ENCODE measurements at places on chromosomes 3 and 15.

DNA sequence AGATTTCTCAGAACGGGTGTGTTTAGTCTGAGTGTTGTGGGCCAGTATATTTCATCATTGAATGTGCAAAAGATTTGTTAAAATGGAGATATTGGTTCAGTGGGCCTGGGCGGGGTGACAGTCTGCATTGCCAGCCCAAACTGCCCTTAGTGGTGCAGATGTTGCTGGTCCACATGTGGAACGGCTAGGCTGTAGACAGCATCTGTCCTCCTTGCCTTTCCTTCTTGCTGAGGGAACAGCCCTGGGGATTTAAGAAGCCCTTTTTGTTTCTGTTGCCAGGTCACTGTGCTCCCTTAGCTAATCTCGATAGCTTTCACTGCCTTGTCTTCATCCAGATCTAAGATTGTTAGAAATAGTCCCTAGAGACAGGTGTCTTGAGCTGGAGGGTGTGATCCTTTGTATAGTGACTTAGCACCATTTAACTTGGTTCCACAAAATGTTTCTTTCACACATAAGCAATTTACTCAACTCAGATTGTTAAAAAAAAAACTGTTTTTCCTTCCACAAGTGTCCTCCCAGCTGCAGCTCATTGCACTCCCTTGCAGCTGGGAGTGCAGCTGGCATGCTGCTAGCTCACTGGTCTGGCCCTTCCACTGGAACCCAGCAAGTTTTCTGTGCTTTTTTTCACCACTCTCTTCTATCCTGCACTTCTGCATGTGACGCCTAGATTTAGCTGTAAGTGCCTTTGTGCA is 37.5 kb downstream of the GAP43 start:
- no peak for DNase-seq

DNA sequence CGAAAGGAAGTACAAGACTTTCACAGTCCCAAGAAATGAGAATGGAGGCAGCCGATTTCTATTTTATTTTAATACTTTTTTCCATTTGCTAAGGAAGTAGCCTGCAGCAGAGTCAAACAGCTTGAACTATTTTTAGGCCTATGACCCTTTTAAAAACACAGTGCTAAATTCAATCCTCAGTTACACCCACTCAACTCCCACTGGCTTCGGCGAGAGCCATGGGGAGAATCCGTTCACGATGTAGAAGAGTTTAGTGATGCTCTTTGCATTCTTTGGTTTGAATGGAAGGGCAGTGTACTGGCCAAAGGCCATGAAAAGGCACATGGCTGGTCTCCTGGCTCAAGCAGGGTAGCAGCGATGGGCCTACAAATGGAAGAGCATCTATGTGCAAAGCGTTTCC is 343.5 kb downstream of the FOXP1 start:
- no peak for DNase-seq

GRCh38 chr3:135311699-135312098 is 516.6 kb downstream of the EPHB1 start:
- no peak for DNase-seq

GRCh38 chr15:71312194-71312708 is 197.0 kb downstream of the THSD4 start:
- no peak for DNase-seq

DNA sequence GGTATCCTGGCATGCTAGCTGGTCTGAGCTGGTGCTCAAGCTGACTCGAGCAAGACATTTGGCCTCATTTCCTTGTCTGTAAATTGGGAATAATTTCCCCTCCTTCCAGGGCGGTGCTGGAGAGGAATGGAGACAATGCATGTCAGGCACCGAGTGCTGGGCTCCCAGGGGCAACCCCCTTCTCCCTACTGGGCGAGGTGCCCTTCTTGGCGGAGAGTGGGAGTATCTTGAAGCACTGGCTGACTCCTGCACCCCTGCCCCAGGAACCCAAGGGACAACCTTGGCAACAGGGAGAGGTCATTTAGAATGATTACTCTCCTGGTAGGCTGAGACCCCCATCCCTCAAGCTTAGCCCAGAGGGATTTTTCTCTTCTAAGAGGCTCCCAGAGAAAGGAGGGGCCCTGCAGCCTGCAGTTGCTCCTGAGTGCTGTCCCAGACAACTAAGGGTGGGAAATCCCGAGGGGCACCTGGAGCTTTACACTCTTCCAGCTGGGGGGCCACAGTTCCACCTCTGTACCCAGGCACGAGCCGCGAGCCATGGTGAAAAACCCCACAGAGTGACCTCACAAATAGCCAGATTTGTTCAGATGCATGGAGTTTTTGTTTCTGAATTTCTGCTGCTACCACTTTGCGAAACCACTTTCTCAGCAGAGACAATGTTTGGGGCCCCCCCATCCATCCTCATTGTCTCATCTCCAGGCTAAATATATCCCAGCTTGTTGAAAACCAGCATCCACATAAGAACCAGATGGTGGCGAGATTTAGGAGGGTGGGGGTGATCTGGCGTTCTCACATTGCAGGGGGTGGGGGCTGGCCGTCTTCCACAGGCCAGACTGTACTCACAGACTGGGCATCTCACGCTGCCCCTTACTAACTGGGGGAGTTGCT is 44.8 kb downstream of the ABTB1 start:
- DNase-seq = no peak

- no peak for DNase-seq
These were observed 73.0 kb downstream of the FAM43A start for GRCh38 chr3:194758716-194759115.

DNA sequence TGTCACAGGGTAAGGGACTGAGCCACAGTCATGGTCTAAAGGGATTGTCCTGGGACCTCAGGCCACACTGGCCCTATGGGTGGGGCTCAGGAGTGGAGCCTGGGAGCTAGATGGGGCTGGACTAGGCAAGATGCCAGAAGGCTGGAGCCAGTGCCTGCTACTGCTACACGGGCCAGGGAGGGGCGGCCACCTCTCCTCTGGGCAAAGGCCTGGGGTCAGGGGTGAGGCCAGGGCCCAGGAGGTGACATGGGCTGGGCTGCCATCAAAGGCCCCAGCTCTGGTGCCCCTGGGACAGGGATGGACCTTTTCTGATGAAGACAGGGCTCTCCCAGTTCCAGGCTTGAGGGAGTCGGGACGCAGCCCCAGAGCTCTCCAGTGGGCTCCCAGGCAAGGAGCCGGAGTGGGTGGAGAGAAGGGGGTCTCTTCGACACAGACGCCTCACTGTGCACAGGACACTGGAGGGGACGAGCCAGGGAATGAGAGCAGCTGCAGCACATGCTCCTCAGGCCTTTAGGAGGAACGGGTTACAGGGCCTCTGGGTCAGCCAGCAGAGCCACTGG is 62.1 kb upstream of the IQSEC1 start:
- no peak for DNase-seq

GRCh38 chr15:66240240-66240794 is 13.2 kb downstream of the MEGF11 start:
- DNase-seq = no peak

DNA sequence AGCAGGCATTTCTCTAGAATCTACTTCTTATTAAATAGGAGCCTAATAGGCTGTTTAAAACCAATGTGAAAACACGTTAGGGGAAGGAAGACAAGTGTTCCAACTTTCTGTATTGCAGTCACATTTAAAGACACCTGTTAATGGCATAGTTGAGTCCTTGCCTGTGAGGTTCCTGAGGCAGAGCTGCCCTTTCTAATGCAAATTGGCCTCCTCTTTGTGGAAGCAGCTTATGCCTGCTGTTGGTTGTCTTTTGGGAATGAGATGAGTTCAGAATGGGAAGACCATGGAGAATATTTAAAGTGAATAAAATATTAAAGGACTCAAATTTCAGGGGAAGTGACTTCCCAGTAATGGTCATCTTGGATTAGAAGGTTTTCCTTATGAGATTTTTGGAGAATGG is 51.2 kb downstream of the NEK11 start:
- no peak for DNase-seq

DNA sequence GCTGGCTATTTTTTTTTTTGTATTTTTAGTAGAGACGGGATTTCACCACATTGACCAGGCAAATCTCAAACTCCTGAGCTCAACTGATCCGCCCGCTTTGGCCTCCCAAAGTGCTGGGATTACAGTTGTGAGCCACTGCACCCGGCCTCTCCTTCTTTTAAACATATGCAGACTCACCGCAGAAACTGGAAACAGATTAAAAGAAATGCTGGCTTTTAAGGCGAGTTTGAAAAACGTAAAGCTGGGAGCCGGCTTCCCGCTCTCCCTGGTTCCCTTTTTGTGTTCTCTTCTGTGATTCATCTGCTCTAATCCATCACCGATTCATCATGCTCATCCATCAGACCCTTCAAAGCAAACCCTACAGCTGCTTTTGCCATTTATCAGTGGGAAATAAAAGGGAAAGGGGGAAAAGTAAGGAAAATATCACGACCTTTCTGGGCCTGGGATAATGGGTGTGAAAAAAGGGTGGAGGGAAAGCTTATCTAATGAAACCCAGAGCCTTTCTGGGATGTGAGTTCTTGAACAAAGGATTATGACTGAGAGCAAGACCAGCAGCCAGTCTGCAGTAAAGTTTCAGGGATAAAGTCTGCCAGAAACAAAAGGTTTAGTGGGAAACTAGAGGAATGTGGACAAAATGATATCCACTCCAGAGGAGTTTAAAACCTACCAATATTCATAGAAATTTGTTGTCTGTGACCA is 92.3 kb upstream of the LRIG1 start:
- no peak for DNase-seq

GRCh38 chr3:112042842-112043280 is 8.3 kb downstream of the TMPRSS7 start:
- DNase-seq = no peak

GRCh38 chr3:106380232-106380631 is 511.4 kb upstream of the CBLB start:
- no peak for DNase-seq

DNA sequence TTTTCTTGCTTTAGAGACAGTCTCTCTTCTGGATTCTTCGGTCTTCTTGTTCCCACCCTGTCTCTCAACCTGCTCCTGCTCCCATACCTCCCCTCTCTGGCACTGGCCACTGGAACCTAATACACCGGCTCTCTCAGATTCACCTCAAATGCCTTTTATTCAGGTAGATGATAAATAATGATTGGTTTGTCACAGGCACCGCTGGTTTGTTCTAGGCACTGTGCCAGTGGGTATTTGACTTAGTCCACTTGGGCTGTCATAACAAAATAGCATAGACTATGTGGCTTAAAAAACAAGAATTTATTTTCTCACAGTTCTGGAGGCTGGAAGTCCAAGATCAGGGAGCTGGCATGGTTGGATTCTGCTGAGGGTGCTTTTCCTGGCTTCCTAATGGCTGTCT is 278.2 kb upstream of the STT3B start:
- DNase-seq = no peak

DNA sequence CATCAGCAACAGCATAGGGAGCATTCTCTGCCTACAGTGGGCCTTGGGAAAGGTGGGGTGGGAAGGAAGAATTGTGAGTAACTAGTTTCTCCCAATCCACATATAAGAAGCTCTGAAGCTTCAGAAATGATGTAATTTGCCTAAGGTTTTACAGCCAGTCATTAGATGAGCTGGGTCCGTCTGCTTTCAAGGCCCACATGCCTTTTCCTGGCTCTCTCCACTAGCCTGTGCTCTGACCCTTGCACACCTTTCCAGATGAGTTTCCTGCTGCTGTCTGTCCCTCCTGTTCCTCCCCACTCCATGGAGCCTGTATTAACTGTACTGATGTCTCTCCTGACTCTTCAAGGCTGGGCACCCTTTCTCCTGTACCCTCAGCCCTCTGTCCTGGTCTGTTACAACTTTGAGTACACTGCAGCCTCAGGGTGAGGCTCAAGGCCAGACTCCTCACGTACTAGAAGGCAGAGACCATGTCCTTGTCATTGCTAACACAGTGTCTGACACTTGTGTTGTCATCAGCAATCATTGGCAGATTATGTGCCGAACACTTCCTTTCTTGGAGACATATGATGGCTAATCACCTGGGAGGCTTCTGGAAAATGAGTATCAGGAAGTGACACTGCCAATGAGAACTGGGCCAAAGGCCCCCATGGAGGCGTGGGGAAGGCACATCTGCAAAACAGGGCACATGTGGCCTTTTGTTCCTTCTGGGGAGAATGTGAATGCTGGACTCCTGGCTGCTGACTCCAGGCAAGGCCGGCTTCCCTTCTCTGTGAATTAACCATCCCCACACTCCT is 6.6 kb downstream of the TM6SF1 start:
- no peak for DNase-seq

- DNase-seq = no peak
These were observed 327.0 kb downstream of the FEZF2 start for GRCh38 chr3:62046326-62046725.

- DNase-seq = no peak
These were observed 878.5 kb downstream of the ROBO1 start for GRCh38 chr3:78889348-78889747.

GRCh38 chr3:132654721-132655120 is 4.9 kb downstream of the ACAD11 start:
- DNase-seq = no peak

DNA sequence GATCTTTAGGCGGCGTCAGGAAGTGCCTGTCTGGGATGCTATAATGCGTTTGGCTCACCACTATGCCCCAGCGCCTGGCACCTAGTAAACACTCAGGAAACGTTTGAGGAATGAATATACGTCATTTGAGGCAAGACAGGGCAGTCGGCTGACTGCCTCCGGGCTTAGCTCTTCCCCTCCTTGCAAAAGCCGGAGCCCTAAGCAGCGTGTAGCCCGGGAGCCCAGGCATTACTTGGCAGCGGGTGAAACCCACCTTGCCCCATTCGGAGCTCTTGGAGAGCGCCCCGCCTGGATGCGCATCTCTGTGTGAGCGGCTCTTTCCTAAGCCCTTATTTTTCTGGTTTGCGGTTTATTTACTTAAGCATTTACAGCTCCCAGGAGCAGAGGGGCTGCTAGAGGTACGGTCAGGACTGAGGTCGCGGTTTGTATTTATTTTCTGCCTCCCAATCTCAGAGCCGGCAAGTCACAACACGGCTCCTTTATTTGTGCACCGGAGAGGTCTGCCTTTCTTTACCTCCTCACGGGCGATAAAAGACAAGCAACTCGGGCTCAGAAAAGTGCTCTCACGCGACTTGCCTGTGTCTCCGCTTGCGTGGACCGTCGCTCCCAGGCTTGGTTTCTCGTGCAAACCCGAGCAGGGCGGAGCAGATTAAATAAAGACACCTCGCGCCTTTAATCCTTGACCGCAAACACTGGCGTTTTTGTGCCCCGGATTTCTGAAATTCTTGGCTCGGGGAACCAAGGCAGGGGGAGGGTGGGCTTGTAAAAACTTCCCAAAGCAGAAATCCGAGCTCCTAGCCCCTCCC is 737 bp upstream of the ITPR1 start:
- DNase-seq = peak; percentile 36

DNA sequence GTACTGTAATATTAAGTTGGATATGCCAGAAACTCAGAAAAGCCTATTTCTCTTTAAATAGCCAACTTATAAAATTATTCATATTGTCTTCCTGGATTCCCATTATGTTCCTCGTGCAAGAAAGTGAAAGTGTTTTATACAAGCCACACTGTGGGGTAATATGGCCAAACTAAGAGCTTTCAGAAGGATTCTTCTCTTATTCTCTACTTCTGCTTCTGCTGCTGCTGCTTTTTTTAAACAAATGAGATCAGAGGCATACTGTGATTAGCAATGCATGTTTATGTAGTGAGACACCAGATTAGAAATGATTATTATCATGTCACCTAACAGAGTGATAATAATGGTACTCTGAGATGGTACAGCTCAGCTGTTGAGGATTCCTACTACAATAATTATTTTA is 1026.5 kb upstream of the CFAP20DC start:
- no peak for DNase-seq

All from activated T-helper 1 cell treated with Interleukin-2 at 50 U/mL for 16 hours (primary cell).